ENCODE measurements at places on chromosomes 4 and X.

DNA sequence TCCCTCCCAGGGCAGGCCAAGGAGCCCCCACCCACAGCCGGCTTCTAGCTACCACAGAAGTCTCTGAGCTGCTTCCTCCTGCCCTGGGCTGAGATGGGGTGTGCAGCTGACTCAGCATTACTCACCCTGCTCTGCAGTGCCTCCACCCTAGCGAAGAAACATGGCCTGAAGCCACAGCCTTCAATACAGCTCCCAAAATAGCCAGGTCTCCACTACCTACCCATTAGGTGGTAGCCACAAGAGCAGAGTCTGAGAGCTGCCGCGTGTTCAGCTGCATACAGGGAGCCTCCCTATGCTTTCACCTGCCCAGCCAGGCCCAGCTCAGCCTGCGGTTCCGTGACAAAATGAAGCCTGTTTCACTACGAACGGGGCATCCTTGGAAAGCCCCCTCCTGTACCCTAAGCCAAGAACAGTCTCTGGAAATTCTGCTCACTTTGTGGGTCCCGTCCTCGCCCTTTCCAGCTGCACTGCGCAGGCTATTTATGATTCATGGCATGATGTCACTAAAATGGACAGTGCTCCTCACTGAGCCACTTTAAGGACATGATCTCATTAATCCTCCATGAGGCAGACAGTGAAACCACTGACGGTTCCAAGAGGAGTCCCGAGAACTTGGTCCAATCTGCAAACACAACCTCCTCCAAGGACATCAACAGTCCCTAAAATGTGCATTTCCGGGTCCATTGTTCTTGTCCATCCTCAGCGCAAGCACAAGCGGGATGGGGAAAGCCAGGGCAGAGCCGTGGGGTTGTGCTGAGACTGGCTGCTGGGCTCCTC lies 20.2 kb downstream of the WDR1 start:
- DNase-seq, result peak; percentile 90

GRCh38 chr4:26050212-26050643 lies 136.2 kb downstream of the SMIM20 start:
- no peak for DNase-seq

- DNase-seq, result no peak
Measured at GRCh38 chr4:8777320-8778196, 94.1 kb downstream of the HMX1 start.

- DNase-seq, result no peak
Measured at GRCh38 chrX:10062980-10063379, 93.8 kb upstream of the CLCN4 start.

DNA sequence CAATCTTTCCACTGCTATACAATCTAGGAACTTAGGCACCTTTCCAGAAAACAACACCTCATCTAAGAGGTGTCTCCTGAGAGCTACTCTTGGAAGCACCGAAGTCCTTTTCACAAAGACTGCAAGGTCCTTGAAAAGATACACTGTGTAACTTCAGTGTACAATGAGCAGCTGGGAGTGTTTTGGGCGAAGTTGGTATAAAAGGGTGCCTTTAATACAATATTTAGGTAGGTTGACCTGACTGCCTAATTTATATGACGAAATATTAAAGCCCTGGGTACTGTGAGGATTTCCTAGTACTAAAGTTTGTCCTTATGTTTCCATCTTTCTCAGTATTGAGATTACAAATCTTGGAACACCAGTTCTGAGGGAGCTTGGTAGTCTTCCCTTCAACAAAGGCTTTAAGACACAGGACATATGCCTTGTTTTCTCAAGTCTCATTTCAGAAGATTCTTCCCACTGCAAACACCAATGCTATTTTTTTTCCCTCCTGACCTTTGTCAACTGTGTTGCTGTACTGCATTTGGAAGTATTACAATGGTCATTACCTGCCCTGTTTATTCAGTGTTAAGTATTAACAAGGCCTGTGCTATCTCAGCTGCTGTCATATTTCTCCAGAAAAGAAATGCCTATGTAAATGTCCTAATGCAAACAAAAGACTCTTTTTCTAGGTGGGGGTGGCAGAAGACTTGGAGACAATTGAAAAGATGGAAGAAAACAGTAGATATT lies 134.2 kb downstream of the MAML3 start:
- DNase-seq, result no peak

- DNase-seq, result no peak
Measured at GRCh38 chr4:85772470-85772869, 297.5 kb downstream of the ARHGAP24 start.

DNA sequence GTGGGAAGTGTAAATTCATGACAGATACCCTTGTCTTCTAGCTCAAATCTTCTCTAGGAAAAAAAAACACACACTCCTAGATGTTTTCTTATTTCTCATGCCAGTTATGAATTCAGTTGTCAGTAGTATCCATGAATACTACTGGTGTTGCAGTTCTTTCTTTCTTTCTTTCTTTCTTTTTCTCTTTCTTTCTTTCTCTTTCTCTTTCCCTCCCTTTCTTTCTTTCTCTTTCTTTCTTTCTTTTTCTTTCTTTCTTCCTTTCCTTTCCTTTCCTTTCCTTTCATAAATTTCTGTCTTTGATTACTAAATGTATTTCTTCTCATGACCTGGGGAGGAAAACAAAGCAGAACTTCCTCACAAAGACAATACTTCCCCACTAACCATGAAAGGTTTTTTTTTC lies 253.8 kb downstream of the PCDH7 start:
- no peak for DNase-seq

DNA sequence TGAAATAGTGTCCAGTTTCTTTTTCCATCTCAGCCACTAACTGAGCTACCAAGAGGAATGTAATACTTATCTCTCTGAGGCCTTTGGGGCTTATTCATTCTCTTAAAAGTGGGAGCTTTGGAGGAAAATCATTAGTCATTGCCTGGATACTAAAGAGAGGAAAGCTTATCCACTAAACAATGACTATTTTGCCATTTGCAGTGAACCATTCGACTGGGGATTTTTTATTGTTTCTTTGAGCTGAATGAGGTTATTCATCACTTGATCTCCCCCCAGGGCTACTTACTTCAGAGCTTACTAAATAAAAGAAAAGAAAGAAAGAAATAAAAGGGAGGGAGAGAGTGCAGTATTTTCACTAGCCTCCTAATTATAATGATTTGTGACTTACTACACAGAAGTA lies 1329.5 kb upstream of the TENM3 start:
- no peak for DNase-seq

DNA sequence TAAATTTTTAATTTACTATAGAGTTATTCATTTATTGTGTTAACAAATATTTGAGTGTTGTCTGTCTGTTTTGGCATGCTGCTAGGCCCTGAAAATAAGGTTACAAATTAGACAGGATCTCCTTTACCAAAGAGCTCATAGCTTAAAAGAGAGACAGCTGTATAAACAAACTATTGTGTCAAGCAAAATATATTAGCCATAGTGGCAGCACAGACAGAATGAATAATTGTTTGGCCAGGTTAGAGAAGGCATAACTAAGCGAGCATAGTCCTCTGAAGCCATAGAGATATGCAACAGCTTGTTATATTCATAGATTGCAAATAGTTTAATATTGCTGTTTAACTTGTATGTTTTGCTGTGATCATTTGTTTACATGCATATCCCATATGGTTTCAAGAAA lies 66.7 kb upstream of the NDUFC1 start:
- no peak for DNase-seq

DNA sequence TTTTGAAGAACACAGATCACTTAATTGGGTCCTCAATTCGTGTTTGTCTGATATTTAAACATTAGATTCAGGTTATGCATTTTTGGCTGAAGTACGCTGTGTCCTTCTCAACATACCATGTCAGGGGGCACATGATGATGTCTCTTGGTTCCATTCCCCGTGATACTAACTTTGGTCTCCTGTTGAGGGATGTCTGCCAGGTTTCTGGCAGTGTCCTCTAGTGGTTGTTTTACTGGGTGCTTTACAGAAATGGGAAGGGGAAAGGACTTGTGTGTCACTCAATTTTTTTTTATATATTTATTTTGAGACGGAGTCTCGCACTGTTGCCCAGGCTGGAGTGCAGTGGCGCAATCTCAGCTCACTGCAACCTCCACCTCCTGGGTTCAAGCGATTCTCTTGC lies 58.2 kb downstream of the WWC2 start:
- peak; percentile 42 for DNase-seq
